Vein endothelial cell (primary cell): ENCODE measurements at places on chromosomes 12 and 14. TPM values are rescaled to one million over a fixed set of nuclear protein-coding genes. Genes with fewer than 3 reads are reported as not detected.

GPR137C gene
- 0.33 and 0.48 TPM in 2 replicates for total RNA-seq

FAM181A gene
- total RNA-seq, result not detected in 2 replicates

CAPZA3 gene
- not detected in 2 replicates for total RNA-seq

DYRK2 gene
- total RNA-seq, result 11.9 and 12.7 TPM in 2 replicates

RIC8B gene
- total RNA-seq, result 9.8 and 11.1 TPM in 2 replicates

EML1 gene
- total RNA-seq, result 41.6 and 47.0 TPM in 2 replicates
